Activated CD8-positive, alpha-beta memory T cell treated with anti-CD3 and anti-CD28 coated beads, Interleukin-2, amount 10 ng/mL, durations not matched to agents 7 days and 5 days (primary cell): ENCODE measurements at places on chromosomes 12 and 14. TPM values are rescaled to one million over a fixed set of nuclear protein-coding genes. Genes with fewer than 3 reads are reported as not detected.

FOXG1 gene
- not detected for total RNA-seq

NPAS3 gene
- not detected for total RNA-seq

SOX5 gene
- total RNA-seq: 0.50 TPM

CSRP2 gene
- not detected for total RNA-seq

KRT6A gene
- not detected for total RNA-seq

BEGAIN gene
- total RNA-seq: 1.4 TPM

ABCC9 gene
- 0.07 TPM for total RNA-seq

IFNG-AS1 gene
- 0.38 TPM for total RNA-seq

MIPOL1 gene
- total RNA-seq: not detected

IRAK3 gene
- 0.52 TPM for total RNA-seq

NRL gene
- total RNA-seq: 3.2 TPM

WASHC3 gene
- total RNA-seq: 36.8 TPM

LGR5 gene
- not detected for total RNA-seq

IL23A gene
- total RNA-seq: 12.4 TPM

SERPINA12 gene
- not detected for total RNA-seq

ASCL1 gene
- total RNA-seq: not detected

HOXC4 gene
- 1.9 TPM for total RNA-seq

PMCH gene
- 0.53 TPM for total RNA-seq
